GM04503 (cell line): ENCODE measurements at places on chromosomes 4 and X.

DNA sequence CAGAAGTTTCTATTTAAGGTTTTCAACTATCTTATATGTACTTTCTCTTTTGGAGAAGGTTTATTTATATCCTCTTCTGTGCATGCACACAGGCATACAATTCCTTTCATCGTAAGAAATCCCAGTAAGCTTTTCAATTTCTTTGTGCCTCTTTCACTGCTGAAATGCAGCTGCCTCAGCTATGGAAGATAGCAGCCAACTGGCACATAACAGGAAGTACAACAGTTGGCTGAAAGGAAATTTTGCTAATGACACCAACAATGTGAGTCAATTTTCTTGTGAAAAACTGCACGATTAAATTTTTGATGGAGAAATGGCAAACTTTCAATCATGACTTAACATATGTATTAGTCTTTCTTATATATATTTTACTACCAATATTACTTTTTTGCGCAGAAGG is 74.5 kb upstream of the PAQR3 start:
- no peak for DNase-seq

- no peak for DNase-seq
These were observed 389.1 kb downstream of the NKX6-1 start for GRCh38 chr4:84110040-84110439.

DNA sequence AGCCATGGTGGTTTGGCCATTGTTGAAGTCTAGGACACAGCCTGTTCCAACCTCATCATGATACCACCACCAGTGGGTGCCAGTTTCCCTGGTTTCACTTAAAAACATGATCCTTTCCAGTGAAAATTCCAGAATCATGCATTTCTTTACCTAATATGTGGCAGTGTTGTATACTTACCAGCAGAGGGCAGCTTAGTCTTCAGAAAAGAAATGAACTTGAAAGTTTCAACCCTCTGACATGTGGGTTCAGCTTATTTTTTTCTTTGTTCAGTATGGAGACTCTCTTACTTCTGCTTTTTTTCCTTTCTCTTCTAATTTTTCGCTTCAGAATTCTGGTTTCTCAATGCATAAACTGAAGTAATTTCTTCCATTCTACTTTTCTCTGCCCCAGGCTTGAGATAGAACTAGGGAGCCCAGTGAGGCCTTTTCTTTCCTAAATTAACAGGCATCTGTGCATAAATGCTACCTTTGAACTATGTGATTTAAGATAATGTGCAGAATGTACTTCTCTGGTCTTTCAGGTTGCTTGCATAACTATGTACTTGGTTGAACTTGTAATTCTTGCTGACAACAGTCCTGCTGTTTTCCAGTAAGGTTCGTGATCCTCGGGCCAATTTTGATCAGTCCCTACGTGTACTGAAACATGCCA is 10.7 kb downstream of the LIAS start:
- DNase-seq: peak; percentile 59

- no peak for DNase-seq
These were observed 81.4 kb downstream of the HTRA3 start for GRCh38 chr4:8350841-8351461.

- no peak for DNase-seq
These were observed 37.7 kb upstream of the LRBA start for GRCh38 chr4:151052785-151053184.

DNA sequence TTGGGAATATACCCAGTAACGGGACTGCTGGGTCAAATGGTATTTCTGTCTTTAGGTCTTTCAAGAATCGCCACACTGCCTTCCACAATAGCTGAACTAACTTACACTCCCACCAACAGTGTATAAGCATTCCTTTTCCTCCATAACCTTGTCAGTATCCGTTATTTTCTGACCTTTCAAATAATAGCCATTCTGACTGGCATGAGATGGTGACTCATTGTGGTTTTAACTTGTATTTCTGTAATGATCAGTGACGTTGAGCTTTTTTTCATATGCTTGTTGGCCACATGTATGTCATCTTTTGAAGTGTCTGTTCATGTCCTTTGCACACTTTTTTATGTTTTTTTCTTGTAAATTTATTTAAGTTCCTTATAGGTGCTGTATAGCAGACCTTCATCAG is 81.2 kb downstream of the ADAM29 start:
- DNase-seq: no peak
